ENCODE measurements at places on chromosomes 6 and 20. TPM values are rescaled to one million over a fixed set of nuclear protein-coding genes. Genes with fewer than 3 reads are reported as not detected.

- peak; percentile 39 for DNase-seq
These were observed 536.0 kb downstream of the RFPL4B start for GRCh38 chr6:112883095-112883494.

GRCh38 chr6:149445573-149445972, 39.2 kb downstream of the ZC3H12D start:
- peak; percentile 69 for DNase-seq

DNA sequence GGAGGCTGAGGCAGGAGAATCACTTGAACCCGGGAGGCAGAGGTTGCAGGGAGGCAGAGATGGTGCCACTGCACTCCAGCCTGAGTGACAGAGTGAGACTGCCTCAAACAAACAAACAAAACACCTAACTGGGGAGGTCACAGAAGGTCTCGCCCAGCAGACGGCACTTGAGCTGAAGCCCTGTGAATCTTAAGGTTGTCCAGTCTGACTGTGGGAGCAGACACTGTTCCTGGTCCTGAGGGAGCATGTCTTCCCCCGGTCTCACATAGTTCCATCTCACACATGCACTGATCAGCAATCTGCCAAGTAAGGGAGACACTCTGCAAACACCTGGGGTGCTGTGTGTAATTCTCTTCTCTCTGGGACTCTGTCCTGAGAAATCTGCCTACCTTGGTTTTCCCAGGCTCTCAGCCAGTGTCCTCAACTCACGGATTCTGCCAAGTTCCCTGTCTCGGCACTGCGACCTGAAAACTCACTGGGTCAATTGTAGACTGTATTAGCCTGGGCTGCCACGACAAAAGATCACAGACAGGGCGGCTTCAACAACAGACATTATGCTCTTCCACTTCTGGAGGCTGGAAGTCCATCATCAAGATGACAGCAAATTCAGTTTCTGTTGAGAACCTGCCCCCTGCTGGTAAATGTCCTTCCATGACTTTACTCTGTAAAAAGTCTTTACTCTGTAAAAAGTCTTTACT, 94.3 kb downstream of the JPH2 start:
- no peak for DNase-seq

- DNase-seq = no peak
These were observed 310.7 kb downstream of the KIF16B start for GRCh38 chr20:16262594-16262993.

The COL11A2 gene
- 5.7 TPM for total RNA-seq

DNA sequence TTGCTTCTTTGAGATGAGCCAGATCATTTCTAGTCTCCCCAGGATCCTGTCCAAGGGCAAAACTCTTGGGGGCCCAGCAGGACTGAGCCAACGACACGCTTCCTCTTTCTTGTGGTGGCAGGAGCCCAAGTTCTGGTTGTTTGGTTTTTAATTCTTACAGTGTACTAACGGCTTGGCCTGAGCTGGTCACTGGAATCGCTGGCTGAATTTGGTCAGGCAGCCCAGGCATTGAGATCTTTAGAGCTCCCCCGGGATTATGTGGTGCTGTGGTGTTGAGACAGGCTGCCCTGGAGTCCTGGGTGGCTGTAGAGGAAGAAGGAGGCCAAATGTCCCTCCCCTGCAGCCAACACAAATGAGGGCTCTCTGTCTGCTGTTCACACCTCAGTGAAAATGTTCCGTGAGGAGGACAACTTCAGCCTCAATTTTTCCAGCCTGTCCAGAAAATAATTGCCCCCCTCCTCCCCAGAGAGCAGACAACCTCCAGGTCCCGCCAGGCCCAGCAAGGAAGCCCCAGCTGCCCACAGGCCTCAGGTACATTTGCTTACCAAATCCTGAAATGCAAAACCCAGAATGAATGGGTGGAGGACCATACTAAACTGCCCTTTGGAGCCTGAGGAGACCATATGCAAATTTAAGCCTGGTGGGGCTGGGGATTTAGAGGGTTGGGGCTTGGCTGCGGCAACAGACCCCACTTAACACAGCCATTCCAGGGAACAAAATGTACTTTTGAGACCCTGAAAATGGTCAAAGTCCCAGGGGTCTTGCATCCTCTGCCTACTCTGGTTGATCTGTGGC, 23.6 kb downstream of the BNIP5 start:
- no peak for DNase-seq

DNA sequence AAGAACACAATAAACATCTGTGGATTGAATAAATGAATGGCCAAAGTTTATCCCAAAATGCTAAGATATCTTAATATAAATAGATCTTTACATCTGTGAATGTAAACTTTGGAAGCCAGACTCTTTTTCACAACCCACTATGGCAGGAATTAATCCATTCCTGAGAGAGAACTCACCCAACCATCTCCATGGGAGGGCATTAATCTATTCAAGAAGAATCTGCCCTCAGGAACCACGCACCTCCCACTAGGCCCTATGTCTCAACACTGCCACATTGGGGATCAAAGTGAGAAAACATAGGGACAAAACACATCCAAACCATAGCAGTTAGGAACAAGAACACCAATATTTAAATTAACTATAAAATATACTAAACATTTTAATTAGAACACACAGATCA, 3.4 kb downstream of the UBE3D start:
- DNase-seq = no peak

The CFAP206 gene
- 2.1 TPM for total RNA-seq

The PLCB4 gene
- total RNA-seq = 16.4 TPM

The OOEP gene
- not detected for total RNA-seq

The RIN2 gene
- 37.3 TPM for total RNA-seq

The C20orf144 gene
- total RNA-seq = not detected

DNA sequence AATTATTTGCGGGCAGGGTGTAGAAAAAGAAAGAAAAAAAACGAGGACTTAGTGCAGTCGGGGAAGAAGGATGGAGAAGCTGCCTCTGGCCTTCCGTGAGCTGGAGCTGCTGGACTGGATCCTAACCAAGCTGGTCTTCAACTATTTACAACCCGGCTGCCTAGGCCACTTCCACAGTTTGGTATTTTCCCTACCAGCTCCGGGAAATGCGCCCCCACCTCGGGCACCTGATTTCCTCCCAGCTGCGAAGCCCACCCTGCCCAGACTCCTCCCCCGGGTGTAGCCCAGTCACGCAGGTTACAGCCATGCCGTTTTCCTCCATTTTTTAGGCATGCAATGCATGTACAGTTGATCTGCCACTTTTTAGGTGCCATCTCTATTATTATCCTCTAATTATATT, 21.2 kb downstream of the THEMIS start:
- DNase-seq = peak; percentile 11

The ABHD16B gene
- total RNA-seq = not detected

DNA sequence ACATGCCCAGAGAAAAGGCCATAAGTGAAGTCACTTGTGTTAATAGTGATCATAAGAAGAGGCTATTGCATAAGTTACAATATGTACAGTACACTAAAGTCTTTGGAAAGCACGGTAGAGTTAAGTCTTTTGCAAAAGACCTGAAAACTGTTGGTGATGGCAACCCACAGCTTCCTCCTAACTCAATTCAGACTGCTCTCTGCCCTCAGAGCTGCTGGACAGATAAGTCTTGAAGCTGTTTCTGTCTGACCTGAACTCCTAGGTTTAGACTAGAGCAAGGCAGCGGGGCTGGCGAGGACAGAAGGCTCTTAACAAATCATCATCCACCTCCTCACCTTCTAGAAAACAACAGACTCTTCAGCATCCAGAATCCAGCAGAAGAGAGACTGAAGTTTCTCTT, 125.4 kb downstream of the CD24 start:
- no peak for DNase-seq

The FLRT3 gene
- 12.9 TPM for total RNA-seq

DNA sequence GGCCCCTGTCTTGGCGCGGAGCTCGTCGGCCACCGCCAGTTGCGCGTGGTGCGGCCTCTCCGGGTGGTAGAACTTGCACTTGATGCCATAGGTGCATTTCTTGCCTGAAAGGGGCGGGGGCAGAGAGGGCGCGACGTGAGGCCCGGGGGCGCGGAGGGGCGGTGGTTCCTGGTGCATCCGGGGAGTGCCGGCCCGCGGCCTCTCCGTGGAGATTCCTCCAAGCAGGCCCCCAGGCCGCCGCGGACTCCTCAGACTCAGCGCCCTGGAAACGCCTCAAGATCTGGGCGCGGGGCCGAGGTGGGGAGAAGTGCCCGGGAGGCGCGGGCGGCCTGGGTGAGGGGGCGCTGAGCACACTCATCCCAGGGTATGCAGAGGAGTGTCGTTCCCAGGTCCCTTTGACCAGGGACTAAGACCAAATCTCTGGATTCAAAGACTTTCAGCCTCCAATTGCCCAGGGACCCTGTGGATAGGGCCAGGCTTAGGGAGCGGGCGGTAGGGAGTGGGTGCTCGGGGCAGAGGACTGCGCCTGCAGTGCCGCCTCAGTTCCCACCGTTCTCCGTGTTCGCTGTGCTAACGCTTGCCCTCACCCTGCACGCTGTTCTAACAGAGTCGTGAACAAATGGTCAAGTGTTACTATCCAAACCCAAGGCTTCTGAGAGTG, 33.3 kb downstream of the ZC3H12D start:
- peak; percentile 49 for DNase-seq

The SLC35D3 gene
- total RNA-seq = not detected

The SIRPD gene
- not detected for total RNA-seq

GRCh38 chr6:128073389-128073788, 172.5 kb upstream of the THEMIS start:
- no peak for DNase-seq

DNA sequence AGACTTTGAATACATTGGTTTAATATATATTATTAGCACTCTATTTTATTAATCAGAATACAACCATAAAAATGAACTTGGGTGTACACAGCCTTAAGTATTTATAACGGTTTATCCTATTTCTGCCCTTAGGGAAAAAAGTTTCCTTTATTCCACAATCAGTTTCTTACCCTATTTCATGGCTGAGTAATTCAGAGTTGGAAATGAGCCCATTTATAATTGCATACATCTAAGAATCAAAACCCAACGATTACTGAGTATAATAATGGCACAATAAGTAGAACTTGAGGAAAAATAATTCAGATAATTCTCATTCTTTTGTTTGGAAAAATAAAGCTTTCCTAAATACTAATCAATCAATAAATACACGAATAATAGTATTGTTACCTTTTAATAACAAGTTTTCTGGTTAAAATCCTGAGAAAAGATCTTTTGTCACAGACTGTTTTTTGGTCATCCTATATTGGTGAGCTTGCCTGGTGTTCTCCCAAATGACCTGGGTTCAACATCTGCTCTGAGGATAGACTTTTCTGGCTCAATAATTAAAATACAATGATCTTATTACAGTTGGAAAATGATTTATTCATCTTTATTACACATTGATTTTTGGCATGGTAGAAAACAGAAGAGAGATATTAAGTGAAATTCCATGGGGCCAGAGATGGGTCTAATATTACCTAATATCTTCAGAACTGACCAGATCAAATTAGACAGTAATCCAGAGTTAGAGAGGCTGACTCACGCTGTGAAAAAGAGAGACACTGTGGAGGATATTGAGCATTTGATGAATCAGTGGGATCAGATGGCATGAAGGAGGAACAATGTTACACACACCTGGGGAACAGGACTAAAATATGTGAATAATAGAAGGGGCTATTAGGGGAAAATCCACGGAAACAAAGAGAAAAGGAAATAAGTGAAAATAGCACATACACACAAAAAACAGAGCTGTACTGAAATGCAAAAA, 162.1 kb upstream of the TBX18 start:
- no peak for DNase-seq

GRCh38 chr6:56663344-56663743, 20.7 kb upstream of the DST start:
- DNase-seq = no peak

- no peak for DNase-seq
These were observed 4.0 kb upstream of the HEY2 start for GRCh38 chr6:125745281-125746018.

DNA sequence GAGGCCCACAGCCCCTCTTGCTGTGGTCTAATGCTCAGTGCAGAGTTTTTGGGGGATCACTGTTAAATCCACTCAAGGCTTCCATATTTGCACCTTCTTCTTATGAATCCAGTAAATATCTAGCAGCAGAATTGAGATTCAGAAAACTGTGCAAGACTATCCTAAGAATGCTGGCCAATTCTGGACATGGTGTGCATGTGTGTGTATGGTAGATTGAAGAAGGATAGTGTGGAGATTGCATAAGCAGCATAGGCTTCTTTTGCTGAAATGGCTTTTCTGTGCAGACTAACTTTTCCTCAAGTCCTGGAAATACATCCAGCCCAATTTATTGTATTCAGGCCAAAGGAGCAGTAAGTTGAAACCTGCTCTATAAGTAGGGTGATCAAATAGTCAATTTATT, 39.7 kb downstream of the FBXO9 start:
- no peak for DNase-seq

The KCNK16 gene
- not detected for total RNA-seq

- DNase-seq = peak; percentile 5
These were observed 44.6 kb upstream of the LRFN2 start for GRCh38 chr6:40631744-40632143.

DNA sequence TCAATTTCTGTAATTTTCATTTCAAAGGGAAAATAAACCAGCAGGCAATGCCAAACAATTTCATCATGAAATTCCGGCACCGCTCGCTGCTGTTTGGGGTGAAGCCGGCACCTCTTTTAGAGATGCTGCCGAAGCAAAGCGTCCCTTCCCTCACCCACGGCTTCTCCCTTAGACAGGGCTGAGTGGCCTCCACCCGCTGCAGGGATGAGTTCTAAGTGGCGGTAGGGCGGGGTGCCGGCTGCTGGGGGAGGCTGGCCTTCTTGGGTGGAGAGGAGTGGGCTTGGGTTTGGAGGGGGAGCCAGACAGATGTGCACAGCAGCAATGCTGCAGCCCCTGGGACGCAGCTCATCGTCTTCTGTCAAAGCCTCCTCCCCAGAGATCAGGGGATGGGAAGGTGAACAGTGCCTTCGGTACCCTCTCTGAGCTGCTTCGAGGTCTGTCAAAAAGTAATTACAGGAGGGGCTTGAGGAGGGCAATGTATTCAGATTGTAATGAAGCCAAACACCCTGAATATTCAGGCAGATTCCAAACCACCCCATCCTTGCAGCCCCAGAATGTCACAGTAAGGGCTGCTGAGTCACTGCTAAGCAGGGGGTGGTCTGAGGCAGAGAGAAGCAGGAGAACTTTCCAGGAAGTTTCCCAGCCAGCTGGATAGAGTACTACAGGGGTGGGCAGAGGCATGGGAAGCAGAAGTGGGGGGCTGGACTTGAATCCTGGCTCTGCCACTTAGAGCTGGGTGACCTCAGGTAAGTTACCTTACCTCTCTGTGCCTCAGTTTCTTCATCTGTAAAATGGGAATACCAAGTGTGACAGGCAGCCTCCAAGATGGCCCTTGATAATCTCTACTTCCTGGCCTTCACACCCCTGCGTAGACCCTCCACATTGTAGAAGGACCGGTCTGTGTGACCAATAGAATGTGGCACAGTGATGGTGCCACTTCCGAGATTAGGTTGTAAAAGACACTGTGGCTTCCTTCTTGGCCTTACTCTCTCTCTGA, 96.6 kb downstream of the SULF2 start:
- DNase-seq = no peak

DNA sequence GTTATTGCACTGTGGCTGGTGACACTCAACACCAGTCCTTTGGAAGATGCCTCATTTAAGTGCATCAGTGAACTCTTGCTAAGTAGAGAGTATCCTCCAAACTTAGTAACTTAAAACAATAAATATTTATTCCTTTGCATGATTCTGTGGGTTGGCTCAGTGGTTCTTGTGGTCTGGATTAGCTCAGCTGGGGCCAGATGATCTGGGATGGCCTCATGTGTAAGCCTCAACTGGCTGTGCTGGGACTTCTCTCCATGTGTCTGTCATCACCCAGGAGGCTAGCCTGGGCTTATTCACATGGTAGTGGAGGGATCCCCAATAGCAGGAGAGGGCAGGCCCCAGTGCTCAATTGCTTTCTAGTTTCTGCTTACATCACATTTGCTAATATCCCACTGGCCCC, 8.3 kb downstream of the LRRN4 start:
- no peak for DNase-seq

Measured in tongue (tissue), 3 donors.